ENCODE measurements at places on chromosomes 12 and 14. TPM values are rescaled to one million over a fixed set of nuclear protein-coding genes. Genes with fewer than 3 reads are reported as not detected.

Gene MMAB
- 61.7 TPM for total RNA-seq

Gene OR10G2
- not detected for total RNA-seq

Gene TAS2R7
- total RNA-seq, result not detected

Gene NKX2-1
- total RNA-seq, result not detected

Gene ATF1
- total RNA-seq, result 29.2 TPM

Gene IFNG-AS1
- not detected for total RNA-seq

Gene SLC4A8
- 0.08 TPM for total RNA-seq

Gene RFX4
- not detected for total RNA-seq

Gene PLEK2
- total RNA-seq, result not detected

Gene GALNT6
- total RNA-seq, result 1.7 TPM

Gene KLRC2
- total RNA-seq, result not detected

DNA sequence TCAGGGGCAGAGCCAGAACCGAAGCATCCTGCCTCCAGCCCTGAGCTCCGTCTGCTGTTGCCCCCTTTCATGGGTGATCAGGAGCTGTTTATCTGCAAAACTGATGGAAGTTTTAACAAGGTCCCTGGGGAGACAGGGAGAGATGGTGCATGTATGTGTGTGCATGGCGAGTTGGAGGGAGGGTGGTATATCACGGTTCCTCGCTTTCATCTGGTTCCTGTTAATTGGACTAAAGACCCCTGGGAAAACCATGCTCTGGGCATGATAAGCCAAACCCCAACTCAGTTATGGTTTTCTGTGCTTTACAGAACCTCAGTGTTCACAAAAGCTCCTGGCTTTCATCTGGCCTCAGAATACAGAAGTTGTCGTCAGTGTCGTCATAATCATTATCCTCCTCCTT, 133.6 kb downstream of the KSR2 start:
- no peak for DNase-seq

DNA sequence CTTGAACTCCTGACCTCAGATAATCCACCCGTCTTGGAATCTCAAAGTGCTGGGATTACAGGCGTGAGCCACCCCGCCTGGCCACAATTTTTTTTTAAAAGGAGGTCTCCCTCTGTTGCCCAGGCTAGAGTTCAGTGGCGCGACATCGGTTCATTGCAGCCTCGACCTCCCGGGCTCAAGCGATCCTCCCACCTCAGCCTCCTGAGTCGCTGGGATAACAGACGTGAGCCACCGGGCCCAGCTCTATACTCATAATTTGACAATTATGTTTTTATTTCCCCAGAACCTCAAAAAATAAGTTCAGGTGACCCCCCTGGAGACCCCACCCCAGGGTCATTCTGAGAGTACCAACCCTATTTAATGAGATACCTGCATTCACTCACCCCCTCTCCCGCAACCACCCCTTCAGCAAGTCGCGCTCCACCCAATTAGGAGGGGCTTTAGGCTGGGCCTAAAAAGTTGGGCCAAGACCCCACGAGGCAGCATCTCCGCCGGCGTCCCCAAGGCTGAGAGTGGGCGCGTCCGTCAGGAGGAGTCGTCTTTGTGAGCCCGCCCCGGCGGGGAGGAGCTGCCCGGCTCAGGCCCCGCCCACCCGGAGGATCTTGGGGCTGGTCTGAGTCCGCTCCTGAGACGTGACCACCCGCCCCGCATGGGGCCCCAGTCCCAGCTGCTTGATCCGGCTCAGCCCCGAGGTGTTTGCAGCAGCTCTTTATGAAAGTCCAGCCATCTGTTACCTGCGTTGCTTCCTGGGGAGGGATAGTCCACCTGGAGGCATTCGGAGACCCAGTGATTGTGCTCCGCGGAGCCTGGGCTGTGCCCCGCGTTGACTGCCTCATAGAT, at the start of gene ANKRD33:
TSS of gene ANKRD33 (plus strand) at position 628 of the 840 bp plus-strand sequence. CDS start at position 712, 84 bp downstream.
- peak; percentile 70 for DNase-seq

- DNase-seq, result no peak
Measured at GRCh38 chr12:122845865-122846621, 10.8 kb downstream of the HIP1R start.

DNA sequence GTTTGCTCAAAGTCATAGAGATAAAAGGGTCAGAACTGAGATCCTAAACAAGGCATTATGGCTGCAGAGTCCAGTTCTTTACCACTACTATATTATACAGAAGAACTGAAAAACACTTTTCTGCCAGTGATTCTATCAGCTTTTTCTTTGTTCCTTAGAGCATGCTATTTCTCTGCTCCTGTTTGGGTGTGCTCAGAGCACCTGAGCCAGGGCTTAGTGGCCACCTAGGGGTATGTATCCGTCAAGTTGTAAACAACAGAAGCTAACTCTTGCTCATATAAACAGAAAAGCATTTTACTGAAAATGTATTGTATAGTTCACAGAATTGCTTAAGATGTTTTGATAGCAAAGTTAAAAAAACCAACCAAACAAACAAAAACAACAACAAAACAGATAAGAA, 470.8 kb downstream of the SLC16A7 start:
- DNase-seq, result no peak

- no peak for DNase-seq
Measured at GRCh38 chr14:103250874-103251273, 83.2 kb upstream of the EIF5 start.

GRCh38 chr14:63986789-63987533, 134.2 kb downstream of the SYNE2 start:
- no peak for DNase-seq

GRCh38 chr14:32629236-32629635, 300.1 kb downstream of the AKAP6 start:
- DNase-seq, result no peak

DNA sequence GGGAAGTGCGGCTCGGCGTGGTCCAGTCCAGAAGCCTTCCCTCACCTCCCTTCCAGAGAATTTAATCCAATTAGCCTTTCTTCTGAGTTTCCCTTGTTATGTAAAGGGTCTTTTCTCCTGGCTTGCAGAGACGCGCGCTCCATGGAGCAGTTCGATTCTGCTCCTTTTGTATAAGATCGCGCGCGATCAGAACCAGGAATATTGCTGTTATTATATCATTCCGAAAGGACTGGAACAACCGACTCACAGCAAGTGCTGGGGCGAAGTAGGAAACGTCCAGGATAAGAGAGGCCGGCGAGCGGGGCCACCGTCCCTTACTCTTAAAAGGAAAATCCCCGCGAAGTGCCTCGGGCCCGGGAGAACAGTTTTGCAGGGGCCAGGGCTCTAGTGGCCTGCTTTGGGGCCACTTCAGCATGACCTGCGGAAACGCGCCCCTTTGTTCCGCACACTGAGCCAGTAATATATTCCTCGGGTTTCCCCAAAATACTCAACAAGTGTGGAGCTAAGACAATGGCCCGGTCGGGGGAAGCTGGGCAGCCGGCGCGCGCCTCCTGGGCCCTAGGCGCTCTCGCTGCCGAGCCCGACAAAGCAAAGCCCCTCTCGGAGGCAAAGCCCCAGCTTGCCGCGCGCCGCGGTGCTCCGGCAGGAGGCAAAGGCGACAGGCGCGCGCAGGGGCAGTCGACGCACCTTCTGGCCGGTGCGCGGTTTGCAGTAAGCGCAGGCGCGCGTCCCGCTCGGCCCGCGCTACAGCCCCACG, 2.9 kb downstream of the RFX4 start:
- no peak for DNase-seq

DNA sequence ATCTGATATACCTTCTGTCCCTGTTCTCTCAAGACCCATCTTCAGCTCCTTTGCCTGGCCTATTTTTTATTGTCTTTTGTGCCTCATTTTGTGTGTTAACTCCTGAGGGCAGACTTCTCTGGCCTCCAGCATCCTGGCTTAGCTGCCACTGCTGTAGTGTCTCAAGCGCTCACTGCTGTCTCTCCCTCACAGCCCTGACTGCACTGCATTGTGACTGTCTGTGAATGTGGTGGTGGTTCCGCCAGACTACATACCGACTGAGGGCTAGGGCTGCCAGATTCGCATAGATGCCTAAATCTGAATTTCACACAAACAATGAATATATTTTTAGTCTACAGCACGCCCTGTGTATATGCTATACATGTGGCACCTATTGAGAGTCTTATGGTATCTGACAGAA, 1088.9 kb upstream of the TMEM132C start:
- DNase-seq, result no peak

DNA sequence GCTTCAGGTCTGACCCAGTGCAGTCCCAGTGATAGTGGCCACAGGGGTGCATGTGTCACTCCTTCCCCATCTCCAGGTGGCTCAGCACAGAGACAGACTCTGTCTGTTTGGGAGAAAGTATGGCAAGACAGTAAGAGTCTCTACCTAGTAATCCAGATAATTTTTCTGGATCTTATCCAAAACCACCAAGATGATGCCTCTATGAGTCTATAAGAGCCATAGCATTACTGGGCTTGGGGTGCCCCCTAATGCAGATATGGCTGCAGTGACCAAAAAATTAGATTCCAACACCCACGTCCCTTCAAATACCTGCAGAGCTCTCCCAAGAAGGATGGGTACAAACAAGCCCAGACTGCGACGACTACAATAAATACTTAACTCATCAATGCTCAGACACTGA, 123.8 kb downstream of the GRIP1 start:
- no peak for DNase-seq

- DNase-seq, result no peak
Measured at GRCh38 chr12:1934831-1935230, 16.4 kb upstream of the CACNA2D4 start.

DNA sequence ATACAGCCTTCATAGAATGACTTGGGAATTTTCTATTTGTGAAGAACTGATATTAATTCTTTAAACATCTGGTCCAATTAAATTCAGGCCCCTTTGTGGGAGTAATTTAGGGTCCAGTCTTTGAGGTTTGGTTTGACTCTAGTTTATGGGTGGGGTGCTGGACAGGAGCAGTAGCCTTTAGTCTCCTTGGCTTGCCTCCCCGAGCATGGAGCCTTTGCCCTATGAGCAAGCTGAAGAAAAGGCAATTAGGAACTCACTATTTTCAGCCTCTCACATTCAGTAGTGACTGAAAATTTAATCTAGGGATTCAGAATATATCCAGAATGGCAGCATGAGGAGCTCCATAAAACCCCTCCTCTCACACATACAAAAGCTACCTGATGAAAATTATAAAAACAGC, 161.1 kb downstream of the TRHDE start:
- no peak for DNase-seq

DNA sequence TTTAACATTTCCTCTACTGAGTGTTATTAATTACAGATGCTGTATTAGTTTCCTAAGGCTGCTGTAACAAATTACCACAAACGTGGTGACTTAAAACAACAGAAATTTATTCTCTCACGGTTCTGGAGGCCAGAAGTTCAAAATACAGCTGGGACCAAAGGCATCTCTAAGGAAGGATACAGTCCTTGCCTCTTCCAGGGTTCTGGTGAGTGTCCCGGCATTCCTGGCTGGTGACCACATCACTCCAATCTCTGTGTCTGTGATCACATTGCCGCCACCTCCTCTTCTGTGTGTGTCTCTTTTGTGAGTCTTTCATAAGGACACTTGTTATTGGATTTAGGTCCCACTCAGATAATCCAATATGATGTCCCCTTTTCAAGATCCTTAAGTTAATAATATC, 85.1 kb upstream of the CCDC198 start:
- no peak for DNase-seq

GRCh38 chr12:38501991-38502390, 185.4 kb downstream of the ALG10B start:
- no peak for DNase-seq

DNA sequence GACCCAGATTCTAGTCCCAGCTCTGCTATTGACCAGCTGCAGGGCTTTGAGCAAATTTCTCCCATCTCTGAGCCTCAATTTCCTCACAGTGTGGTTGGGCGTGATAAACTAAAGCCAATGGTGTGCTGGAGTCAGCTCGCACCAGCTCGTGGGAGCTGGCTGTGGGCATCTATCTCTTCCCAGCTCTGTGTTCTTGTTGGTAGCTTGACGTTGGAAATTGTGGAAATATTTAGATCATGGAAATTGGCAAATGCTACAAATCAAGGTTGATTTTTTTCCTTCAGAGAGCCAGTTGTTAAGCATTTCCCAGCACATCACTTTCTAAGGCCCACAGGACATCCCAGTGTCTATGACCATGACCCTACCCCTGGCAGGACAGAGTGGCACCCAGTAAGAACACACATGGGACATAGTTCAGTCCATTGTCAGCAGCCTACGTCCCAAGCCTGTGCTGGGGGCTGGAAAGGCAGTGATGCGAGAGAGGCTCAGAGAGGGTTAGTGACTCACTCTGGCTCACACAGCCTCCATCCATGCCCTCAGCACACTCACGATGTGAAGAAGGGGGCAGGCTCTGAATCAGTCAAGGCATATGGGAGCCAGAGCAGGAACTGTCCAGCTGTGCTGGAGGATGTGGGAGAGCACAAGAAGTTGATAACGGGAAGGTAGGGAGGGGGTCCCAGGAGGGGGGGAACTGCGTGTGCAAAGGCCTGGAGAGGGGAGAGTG, 77.6 kb downstream of the LGMN start:
- DNase-seq, result no peak

GRCh38 chr12:83168751-83169150, 482.0 kb downstream of the TMTC2 start:
- no peak for DNase-seq

DNA sequence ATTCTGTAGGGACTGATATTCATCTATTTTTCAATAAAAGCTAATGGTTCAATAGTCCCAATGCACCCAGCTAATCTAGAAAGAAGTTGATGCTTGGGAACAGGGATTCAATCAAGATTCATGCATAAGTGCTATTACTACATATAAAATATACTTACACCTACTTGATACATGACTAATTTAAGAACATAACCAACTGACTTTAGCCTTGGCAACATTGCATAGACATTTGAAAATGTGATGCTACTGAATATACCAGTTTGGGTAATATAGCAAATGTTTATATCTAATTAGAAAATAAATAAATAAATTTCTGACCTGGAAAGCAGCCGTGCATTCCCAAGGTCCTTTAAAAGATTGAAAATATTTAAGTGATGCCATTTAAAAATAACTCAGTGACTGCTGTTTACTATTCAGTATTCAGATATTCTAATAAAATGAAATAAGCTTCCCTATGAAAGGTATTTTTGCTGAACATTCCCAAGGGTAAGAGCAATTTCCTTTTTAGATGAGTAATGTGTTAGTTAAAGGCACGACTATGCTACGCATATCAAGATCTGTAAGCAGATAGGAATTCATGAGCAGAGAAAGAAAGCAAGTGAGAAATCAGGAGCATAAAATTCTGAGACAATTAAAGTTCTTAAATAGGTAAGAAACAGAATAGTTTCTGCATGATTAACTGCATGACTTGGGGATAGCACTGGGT, 160.6 kb upstream of the SYT1 start:
- DNase-seq, result no peak

DNA sequence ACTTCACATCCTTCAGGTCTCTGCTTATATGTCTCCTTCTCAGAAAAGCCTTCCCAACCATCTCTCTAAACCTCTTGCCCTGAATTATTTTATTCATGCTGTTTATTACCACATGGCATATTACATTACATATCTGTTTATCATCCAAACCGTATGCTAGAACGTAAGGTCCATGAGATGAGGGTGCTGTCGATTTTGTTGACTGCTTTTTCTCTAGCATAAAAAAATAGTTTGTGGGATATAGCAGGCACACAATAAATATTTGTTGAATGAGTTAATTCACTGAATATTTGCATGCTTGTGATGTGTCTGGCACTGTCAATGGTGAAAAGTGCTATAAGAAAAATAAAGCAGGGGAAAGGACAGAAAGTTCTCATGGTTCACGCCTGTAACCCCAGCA, 22.9 kb downstream of the SAMD4A start:
- DNase-seq, result no peak

- DNase-seq, result no peak
Measured at GRCh38 chr14:88195676-88196075, 127.4 kb downstream of the KCNK10 start.

GRCh38 chr14:49960453-49960852, 67.6 kb downstream of the ARF6 start:
- DNase-seq, result no peak

GRCh38 chr12:53051058-53051880, 1.4 kb downstream of the TNS2 start:
- DNase-seq, result peak; percentile 86

- DNase-seq, result no peak
Measured at GRCh38 chr12:132651444-132652100, 33.0 kb downstream of the P2RX2 start.
